ENCODE measurements at places on chromosomes 4 and X.

DNA sequence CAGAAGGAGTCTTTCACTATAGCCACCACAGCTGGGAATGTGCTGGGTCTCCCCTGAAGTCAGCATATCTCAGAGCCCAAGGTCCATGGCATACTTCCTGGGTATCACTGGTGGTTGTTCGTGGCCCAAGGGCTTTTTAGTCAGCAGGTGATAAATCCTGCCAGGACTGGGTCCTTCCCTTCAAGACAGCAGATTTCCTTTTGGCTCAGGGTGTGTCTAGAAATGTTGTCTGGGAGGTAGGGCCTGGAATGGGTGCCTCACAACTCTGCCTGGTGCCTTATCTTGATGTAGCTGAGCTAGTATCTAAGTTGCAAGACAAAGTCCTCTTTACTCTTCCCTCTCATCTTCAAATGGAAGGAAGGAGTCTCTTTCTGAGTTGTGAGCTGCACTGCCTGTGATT lies 102.4 kb upstream of the TMLHE start:
- no peak for DNase-seq
- no peaks in the 10 kb centered on the region for H3K27me3 ChIP-seq
- H3K36me3 ChIP-seq: no peaks in the 10 kb centered on the region
- H3K27ac ChIP-seq: no peak overlapping the region
- no peak overlapping the region for H3K4me3 ChIP-seq

DNA sequence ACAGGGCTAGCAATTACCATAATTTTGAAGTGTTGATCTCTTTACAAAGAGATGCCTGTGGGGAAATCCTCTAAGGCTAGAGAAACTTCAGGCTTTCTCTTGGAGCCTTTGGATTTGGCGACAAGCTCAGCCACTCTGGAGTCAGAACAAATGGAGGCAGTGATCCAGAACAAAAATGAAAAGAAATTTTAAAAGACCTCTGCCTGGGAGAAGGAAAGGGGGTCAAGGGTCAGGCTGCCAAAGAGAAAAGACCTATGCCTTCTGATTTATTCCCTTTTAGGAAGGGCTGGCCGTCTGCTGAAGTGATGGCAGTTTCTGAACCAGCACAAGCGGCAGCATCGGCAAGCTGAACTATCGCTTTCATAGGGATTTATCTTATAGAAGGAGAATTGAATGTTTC lies 140.8 kb upstream of the SFRP2 start:
- no peak overlapping the region for H3K4me3 ChIP-seq
- peaks cover 23% of the 10 kb centered on the region for H3K27me3 ChIP-seq
- no peak for DNase-seq
- peaks cover 4% of the 10 kb centered on the region for H3K4me1 ChIP-seq
- no peak overlapping the region for H3K27ac ChIP-seq

DNA sequence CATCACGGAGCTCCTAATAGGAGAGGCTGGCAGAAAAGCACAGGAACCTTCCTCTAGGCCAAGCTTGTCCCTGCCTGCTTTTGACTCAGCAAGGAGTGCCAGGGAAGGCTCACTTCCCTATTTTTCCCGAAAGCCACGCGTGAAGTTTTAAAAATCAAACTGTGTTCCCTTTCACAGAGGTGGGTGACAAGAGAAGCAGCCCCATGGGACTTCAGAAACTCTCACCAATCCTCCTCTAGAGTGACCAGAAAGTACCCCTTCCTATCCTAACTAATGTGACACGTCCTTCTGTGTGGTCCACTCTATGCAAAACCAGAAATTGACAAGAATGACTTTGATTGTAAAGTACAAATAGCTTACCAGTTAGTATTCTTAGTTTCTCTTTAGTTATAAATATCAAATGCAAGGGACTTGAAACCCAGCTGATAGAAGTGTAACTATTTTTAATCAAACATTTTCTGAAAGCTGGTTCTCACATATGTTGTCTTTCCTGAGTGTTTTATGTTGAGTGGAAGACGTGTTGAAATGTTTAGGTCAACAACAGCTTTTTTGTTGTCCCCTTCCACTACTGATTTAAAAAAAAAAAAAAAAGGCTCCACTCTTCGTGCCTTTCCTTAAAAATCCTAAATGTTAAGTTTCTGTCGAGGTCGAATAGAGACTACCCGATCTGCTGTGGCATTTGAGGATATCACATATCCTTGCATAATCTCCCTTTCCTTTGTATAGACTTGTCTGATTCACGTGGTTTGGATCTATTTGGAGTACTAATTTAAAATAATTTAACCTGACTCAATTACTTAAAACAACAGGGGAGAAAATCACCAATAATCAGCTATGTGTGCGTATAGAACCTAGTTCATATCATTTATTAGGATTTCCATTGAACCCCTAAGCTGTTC lies 42.1 kb downstream of the NFKB1 start:
- H3K4me3 ChIP-seq: no peak overlapping the region
- H3K27me3 ChIP-seq: no peaks in the 10 kb centered on the region
- H3K27ac ChIP-seq: no peak overlapping the region
- peaks cover 72% of the 10 kb centered on the region for H3K36me3 ChIP-seq
- DNase-seq: no peak
- peaks cover 52% of the 10 kb centered on the region for H3K4me1 ChIP-seq

DNA sequence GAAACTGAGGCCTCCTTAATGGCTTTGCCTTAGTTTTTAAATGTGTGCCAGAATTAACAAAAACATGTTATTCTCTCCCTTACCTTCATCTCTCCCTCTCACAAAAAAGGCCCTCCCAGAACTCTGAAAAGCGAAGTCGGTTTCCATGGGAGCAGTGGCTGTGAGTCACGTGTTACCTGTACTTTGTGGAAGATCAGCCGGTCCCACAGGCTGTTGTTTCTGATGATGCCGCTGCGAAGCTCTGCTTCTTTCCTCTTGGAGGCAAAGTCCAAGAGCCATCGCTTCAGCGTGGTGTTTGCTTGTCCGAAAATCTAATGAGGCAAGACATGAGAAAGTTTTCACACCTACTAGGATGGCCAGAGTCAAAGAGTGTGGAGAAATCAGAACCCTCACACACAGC lies 32.5 kb upstream of the CENPU start:
- peaks cover 41% of the 10 kb centered on the region for H3K36me3 ChIP-seq
- no peak for DNase-seq
- H3K27me3 ChIP-seq: no peaks in the 10 kb centered on the region
- no peak overlapping the region for H3K4me3 ChIP-seq
- no peak overlapping the region for H3K27ac ChIP-seq

DNA sequence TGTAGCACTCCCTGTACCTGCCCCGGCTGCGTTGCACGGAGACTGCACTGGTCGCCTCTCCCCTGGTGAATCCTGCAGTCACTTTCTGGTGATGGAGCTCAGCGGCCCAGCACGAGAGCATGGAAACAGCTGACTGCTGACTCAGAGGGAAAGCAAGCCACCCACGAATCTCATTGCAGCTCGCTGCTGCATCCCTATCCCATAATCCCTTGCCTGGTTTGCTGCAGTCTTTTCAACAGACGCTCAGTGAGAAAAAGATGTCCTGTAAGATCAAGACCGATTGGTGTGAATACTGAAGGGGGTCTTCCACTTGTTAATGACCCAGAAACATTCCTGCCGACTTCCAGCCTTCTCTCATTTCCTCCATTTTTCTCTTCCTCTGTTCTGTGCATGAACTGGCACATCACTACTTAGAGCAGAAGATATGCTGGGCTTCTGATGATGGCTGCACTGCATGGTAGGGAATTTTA lies 52.9 kb downstream of the TRIM2 start:
- no peak overlapping the region for H3K4me3 ChIP-seq
- peaks cover 1% of the 10 kb centered on the region for H3K4me1 ChIP-seq
- H3K27ac ChIP-seq: no peak overlapping the region
- peak; percentile 80 for DNase-seq
- H3K27me3 ChIP-seq: peaks cover 5% of the 10 kb centered on the region
- no peaks in the 10 kb centered on the region for H3K36me3 ChIP-seq

Data from activated CD4-positive, alpha-beta T cell treated with anti-CD3 and anti-CD28 coated beads for 36 hours (primary cell).